Activated effector memory CD4-positive, alpha-beta T cell treated with anti-CD3 and anti-CD28 coated beads, Interleukin-2, amount 50 U/mL, for 16 hours (primary cell): ENCODE measurements at places on chromosomes 3 and 15.

- DNase-seq, result no peak
These were observed 99.4 kb downstream of the RPL39L start for GRCh38 chr3:187039723-187040414.

GRCh38 chr3:193086681-193087080 lies 154.3 kb upstream of the PLAAT1 start:
- no peak for DNase-seq

DNA sequence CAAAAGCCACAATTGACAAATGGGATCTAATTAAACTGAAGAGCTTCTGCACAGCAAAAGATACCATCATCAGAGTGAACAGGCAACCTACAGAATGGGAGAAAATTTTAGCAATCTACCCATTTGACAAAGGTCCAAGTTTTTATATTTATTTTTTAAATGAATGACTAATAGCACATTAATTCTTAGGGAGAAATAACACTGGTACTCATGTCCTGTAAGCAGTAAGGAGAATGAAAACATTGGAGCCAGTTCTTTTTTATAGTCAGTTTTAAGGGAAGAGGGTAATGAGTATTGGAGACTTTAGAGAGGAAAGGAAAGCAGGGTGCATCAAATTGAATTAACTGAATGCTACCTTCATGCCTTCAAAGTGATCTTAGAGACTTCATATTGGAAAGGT lies 404.7 kb upstream of the TGFBR2 start:
- no peak for DNase-seq

DNA sequence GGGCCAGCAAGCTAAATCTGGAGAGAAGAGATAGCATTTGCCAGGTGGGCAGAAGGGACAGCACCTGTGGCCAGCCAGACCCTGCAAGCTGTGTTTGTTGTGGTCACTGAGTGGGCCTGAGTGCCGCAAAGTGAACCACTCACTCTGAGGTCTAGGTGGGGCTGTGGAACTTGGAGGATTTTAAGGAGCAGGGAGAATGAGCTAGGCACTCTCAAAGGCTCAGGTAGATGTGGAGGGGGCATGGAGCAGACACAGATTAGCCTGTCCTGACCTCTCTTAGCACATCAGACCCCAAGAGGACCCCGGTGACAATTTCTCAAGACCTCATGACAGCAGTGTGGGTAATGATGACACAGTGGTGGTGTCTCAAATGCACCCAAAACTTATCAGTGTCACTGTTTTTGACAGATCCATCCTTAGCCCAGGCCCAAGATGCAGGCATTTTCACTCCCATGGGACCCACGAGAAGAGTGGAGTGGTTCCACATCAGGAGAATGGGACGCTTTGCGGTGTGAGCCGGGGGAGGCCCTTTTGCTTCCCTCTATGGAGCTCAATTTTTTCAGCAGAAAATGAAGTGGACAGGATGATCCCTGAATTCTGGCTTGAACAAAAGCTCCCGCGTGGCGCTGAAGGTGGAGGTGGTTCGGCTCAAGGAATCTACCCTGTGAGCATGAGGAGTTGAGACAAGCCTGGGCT lies 43.8 kb upstream of the TLE3 start:
- DNase-seq, result no peak

DNA sequence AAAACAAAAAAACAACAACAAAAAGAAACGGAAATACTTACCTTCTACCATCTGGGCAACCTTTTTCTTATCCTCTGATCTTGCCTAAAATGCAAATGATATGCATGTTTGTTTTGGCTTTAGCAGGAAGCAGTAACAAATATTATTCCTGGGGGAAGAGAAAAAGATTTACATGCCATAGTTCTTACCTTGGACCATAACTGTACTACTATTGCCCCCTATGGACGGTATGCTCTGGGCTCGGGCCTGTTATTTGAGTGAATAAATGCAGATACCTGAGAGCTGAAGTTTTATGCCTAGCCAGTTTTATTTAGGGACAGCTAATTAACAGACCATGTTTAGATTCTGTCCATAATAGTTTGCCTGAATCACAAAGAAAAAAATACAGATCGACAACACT lies 12.6 kb upstream of the STARD5 start:
- DNase-seq, result peak; percentile 74

DNA sequence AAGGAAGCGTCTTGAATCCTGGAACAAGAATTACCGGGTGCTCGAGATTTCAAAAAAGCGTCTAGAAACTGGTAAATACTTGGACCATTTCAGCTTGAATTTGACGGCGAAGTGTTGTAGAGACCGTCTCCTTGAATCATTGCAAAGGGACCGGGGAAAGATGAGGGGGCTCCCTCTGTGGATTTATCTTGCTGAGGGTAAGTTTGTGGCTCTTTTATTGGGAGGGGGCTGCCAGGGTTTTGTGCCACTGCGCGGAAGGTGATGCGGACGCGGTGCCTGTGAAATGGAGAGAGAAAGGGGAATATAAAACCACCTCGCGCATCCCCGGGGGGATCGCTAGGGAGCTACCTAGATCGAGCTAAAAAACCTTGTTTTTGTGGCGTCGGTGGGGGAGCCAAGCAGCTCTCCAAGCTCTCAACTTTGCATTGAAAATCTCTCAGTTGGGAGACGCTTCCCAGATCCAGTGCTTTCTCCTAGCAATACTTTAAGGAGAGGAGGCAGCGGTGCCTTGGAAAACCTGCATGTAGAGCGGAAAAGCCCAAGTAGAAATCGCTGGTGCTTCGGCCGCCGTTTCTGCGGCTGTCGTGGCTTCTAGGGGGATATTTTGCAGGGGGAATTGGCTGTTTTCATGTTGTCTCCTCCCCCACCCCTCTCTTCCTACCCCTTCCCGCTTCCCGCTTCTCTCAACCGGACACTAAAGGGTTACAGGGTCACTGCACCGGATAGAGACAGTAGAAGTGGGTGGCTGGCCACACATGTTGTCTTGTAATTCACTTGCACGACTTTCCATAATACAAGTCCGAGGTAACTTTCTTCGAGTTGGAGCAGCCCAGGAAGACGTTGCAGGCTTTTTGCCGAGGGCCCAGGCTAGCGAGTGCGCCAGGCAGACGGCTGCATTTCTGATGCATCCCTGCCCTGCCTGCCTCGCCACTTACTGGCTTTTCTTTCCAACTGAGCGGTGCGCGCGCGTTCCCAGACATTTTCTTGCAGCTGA lies 187.6 kb downstream of the NLGN1 start:
- no peak for DNase-seq

GRCh38 chr3:186775999-186776398 lies 7.4 kb upstream of the EIF4A2 start:
- no peak for DNase-seq

DNA sequence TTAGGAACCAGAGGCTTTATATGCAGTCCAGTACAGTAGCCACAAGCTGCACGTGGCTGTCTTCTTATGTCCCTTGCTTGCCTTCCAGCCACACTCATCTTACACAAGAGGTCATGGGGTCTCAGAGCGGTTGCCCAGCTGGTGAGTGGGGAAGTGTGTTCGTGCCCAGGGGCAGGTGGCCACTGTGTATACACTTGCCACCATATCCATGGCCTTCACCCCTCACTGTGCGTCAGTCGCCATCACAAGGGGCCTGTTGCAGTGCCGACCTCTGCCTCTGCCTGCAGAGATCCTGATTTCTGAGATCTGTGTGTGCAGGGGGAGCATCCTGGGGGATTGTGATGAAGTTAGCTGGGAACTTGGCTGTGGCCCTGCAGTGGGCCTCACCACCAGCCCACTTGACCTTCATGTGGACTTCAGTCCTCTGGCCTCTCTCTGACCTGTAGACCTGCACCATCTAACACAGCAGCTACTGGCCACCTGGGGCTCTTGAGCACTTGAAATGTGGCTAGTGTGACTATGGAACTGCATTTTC lies 43.1 kb upstream of the SACM1L start:
- no peak for DNase-seq

GRCh38 chr15:68610825-68611224 lies 32.0 kb downstream of the CORO2B start:
- no peak for DNase-seq

GRCh38 chr3:68974711-68975110 lies 38.8 kb downstream of the EOGT start:
- DNase-seq, result no peak

- peak; percentile 79 for DNase-seq
These were observed 67.6 kb downstream of the FNDC3B start for GRCh38 chr3:172106989-172107388.

- DNase-seq, result no peak
These were observed 200.8 kb upstream of the SLCO3A1 start for GRCh38 chr15:91652610-91653207.

DNA sequence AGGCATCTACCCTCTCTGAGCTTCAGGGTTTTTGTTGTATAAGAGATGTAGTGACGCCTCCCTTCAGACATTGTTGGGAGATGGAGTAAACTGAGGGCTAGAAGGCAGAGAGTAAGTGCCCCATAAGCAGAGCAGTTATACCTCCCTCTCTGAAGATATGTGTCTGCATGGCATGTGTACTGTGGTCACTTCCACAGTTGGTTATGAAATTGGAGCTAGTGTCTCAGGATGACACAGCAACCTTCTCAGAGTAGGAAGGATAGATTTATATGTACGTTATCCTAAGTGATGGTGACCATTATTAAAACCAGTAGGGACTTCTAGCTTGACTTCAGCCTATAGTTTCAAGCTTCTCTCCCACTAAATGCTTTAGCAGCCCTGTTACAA lies 17.9 kb downstream of the PXK start:
- DNase-seq, result no peak

DNA sequence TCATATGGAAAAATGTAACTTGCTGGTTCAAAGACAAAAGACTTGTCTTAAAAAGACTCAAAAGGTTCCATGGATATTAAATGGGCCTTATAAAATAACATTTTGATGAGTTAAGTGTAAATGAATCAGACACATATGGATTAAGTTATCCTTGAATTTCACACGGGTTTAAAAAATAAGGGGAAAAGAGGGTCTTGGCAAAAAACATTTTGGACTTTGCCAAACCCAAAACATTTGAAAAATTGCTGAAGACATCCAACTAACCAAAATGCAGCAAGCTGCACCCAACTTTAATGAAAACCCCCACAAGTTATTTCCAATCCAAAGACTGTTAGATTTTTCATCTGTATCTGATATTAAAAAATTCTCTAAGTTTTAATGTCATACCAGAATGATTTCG lies 200.7 kb downstream of the MEIS2 start:
- DNase-seq, result no peak

DNA sequence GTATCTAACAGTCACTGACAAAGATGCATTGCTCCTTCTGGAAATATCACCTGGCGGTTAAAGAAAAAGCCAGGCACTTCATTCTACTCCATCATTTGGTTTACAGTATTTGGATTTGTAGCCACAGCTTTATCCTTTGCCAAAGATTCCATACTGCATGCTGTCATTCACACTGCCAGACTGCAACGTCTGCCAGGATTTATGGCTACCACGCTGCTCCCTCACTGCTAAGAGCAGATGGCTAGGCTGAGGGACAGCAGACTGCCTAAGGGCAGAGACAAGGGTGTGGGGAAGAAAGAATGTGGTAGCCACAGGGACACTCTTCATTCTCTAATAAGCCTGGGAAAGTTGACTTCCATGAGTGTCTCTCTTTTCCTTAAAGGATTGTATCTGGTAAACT lies 1047.0 kb downstream of the TUSC7 start:
- no peak for DNase-seq

- DNase-seq, result no peak
These were observed 136.5 kb upstream of the MLF1 start for GRCh38 chr3:158434412-158435038.

DNA sequence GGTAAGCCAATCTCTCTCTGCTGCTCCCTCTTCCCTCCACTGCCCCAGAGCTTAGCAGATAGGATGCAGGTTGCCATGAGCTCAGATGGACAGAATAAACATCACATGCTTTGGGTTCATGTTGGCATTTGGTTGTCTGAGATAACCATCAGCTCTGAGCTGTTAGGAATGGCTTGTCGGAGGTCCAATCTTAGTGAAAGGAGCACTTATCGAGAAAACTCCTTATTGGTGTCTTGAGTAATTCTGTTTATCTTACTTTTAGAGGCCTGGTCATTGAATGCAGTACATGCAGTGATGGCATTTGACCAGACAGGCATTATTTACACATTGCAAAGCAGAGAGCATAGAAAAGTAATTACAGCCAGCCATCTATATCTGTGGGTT lies 99.7 kb downstream of the CEMIP start:
- DNase-seq, result no peak

GRCh38 chr3:179272385-179272784 lies 21.5 kb upstream of the KCNMB3 start:
- DNase-seq, result no peak

DNA sequence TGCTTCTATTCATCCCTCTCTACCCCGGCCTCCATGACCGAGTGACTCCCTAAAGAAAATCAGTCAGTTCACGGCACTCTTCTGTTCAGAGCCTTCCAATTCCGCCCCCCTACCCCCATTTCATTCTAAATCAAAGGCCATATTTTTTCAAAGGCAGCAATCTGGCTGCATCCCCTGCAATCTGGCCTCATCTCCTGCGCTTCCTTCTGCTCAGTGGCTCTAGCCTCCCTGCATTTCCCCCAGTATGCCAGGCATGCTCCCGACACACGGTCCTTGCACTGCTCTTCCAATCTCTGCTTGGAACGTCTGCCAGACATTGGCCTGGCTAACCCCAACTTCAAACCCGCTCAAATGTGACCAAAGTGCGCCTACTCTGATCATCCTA lies 67.7 kb downstream of the EXOG start:
- peak; percentile 28 for DNase-seq

DNA sequence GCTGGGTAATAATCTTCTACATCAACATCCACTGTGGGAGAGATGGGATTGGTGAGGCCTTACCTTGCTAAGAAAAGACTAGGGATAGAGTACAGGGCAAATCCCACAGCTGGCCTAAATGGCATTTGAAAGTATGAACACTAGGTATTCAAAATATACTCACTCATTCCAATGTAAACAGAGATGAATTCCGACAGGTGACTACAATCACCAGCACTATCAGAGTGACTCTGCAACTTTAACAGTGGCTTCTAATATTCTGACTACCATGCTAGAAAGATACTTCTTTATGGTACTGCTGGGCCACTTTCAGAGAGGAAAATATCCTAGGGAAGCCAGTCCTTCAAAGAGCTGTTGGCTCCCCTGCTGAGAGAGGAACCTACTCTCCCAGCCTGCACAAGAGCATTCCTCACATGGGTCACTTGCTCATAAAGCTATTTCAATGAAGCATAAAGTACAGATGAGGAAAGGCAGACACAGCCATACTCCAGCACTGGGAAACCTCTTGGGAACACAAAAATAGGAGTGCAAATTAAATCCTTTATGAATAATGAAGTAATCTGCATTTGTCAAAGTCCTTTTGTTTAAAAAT lies 21.5 kb upstream of the MAN2C1 start:
- DNase-seq, result no peak

- DNase-seq, result no peak
These were observed 454.7 kb downstream of the DIPK2A start for GRCh38 chr3:144426366-144426765.

GRCh38 chr15:100553468-100553867 lies 24.7 kb upstream of the CERS3 start:
- DNase-seq, result no peak

GRCh38 chr3:135513106-135514059 lies 452.1 kb upstream of the PPP2R3A start:
- DNase-seq, result no peak
